ENCODE measurements at places on chromosomes 3 and 15.
A peak's percentile ranks its signal among the peaks of the same experiment; 100 is the strongest.

GRCh38 chr15:45921376-45921775 is 286.5 kb downstream of the SQOR start:
- no peak for DNase-seq

DNA sequence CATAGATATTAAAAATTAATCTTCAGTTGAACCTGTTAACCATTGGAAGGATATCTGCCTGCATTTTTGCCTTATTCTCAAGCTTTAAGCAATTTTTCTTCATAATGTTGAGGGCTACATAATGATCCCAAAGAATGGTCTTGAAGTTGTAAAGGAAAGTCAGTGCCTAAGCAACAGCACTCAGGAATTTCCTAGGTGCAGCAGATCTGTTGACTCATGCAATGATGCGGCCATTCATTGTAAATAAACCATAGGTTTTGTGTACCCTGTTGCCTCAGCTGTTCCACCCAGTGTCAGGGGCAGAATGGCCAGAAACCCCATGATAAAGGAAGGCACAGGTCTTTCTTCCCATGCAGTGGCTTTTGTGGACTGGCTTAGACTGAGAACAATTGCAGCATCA is 78.4 kb upstream of the TRIM42 start:
- no peak for DNase-seq

- no peak for DNase-seq
Observed at GRCh38 chr3:111595232-111595631, at the start of gene ZBED2. Gene ZBED2, minus strand, starts transcription at chr3:111595346. Its CDS starts 1,145 bp downstream, at chr3:111594201.

DNA sequence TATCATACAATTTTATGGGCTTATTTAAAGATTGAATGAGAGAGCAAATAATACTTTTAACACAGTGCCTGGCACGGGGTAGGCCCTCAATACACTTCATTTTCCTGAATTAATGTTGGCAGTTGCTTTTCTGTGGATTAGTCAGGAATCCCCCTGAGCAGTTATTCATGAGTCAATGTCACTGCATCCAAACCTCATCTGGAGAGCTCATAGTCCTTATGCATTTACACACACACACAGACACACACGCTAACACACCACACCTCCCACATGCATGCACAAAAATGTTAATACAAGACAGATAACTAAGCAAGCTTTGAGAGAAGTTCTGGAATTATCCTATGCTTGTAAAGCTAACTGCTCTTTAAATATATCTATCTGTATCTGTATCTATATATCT is 34.0 kb upstream of the TNFAIP8L3 start:
- DNase-seq = no peak

DNA sequence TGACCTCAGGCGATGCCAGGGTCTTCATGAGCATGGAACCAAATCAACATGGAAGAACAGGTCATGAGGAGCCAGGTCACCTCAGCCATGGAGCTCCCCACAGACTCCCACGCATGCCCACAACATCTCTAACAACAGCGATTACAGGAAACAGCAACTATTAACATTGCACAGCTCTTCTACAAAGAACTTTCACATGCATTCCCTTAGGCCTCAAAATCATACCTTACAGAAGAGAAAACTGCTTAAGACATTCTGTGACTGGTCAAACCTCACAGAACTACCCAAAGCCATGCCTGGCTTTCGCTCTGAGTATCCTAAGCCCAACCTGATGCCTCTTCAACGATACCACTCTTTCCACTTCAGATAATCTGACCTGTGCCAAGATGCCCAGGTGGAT is 117.8 kb downstream of the OXNAD1 start:
- no peak for DNase-seq

- no peak for DNase-seq
Observed at GRCh38 chr15:78065973-78066946, 11.3 kb downstream of the TBC1D2B start.

DNA sequence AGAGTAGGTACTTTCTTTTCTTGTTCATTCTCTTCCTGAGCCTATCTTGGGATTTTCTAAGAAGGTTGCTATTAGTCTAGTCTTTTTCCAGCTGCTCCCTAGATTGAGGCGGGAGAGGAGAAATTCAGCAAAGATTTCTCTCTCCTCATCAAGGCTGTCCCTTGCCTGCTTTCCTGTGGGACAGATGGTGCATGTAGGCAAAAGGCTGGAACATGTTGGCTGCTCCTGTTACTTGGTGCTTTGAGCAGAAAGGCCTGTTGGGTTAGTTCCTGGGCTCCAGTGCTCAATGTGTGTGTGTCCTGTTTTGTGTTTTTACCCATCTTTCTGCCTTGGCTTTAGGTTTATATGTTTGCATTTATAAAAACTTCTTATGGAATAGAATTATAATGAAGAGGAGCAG is 9.1 kb upstream of the SNRPN start:
- no peak for DNase-seq

DNA sequence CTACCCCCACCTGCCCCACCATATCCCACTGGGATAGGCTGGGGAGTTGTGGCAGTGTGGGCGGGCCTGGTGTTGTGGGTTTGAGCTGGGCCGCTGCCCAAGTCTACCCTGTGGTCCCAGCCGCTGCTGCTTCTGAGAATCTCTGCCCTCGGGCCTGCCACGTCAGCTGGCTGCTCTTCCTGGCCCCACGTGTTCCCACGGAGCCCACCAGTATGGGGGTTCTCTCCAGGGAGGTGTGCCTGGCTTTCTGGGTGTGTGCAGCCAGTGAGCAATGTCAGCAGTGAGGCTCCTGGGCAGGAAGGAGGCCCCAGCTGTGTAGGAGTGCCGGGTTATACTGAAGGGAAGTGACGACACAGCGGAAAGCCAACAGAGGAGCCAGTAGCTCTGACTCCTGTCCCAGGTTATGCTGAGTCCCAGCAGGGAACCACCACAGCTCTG is 10.5 kb downstream of the GNAI2 start:
- DNase-seq = peak; percentile 43

DNA sequence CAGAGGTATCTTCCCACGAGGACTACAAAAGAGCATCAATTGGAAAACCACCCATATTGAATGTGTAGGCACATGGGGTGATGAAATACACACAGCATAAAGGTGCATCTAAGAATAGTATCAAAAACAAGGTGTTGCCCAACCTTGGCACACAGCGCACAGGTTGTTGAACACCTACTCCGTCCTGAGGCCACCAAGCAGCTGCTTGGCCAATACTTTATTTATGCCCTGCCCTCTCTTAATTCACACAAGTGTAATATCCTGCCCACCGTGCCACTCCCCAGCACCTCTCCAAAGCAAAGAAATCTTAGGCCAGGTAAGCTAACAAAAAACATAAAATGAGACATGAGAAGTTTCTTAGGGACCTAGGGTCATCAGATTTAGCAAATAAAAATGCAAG is 31.2 kb downstream of the WWTR1 start:
- DNase-seq = no peak

GRCh38 chr3:12980596-12981290 is 92.5 kb downstream of the IQSEC1 start:
- no peak for DNase-seq

- no peak for DNase-seq
Observed at GRCh38 chr15:32104061-32104995, 74.0 kb downstream of the CHRNA7 start.

DNA sequence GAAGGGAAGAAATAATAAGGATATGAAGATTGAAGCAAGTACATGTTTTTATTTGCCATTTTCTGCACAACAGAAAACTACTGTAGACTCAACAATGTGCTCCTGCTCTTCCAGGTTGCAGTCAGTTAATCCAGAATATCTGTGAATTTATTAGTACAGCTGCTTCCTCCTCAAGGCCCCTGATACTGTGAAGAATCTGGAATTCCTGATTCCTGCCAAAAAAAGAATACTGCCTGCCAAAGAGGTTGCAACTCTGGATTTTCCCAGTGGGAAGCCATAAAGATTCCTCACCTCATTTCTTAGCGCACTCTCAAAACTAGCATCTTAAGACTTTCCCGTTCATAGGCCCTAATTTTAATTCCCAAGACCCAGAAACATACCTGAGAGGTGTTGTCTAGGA is 33.6 kb upstream of the LRRC3B start:
- DNase-seq = no peak

GRCh38 chr3:13332158-13332557 is 88.0 kb downstream of the NUP210 start:
- no peak for DNase-seq

DNA sequence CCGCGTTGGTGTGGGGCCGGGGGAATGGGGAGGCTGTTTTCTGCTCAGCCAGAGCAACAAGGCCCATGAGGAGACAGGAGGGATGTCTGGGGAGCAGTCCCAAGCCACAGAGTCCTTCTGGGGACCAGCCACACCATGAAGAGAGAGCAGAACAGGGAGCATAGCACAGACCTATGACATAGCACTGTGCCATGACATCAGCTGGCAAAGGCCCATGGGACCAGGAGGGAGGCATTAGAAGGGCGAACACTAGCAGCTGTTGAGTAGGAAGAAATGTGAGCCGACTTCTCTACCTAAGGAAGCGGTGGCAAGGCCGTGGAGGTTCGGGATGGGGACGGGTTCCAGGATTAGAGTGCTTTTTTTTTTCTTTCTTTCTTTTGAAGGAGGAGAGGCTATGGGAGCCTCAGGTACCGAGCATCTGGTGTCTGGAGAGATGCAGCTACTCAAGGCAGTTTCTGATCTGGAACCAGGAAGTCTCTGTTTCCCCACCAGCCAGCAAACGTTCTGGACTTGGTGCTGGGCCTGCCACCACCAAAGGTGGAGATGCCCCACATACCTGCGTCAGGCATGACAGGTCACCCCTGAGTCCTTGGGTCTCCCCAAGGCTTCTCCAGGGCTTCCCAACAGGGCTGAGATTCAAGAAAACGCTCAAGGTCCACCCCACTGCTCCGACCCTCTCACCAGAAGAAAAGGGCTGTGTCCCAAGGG is 77.3 kb upstream of the CGNL1 start:
- DNase-seq = no peak

DNA sequence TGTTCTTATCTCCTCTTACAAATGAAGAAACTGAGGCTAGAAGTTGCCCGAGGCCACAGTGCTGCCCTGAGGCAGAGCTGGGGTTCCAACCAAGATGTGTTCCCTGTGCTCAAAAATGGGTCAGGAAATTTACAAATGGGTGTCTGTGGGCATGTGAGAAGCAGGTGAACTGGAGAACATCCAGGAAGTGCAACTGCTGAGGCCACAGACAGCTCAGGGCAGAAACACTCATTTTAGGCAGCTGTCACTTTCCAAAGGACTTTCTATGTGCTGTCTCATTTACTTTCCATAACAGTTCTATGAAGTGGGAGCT is 47.2 kb upstream of the ATP2B2 start:
- DNase-seq = no peak

DNA sequence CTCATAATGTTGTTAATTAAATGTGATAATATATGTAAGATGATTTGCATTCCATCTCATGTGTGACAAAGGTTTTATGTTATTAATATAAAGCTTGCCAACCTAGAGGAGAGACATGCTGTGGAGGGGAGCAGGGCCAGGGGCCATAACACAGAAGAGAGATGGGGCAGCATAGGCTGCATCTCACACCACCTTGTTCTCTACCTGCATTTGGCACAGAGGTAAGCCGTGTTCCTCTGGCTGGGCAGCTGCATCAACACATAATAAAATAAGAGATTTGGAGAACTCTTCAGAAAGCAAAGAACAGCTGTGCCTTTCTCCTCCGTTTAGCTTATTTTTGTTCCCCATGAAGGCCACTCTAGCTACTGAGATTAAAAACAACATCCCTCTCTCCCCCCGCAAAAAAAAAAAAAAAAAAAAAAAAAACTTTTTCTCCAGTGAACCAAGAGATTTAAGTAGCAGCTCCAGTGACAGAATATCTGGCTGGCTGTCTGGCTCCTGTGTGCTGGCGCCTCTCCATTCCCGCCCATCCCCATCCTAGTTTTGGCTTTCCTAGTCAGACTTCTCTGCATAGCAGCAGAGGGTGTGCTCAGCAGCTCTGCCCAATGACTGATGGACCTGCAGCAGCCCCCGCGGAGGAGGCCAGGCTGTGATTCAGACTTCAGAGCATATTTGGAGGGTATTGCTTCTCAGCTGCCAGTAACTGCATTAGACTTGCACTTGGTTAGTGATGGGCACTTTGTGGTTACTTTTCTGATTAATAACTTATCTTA is 52.2 kb upstream of the STXBP5L start:
- no peak for DNase-seq

- DNase-seq = no peak
Observed at GRCh38 chr3:113783463-113783862, 36.6 kb downstream of the ATP6V1A start.

GRCh38 chr15:84946772-84947489 is 34.7 kb upstream of the PDE8A start:
- DNase-seq = no peak

DNA sequence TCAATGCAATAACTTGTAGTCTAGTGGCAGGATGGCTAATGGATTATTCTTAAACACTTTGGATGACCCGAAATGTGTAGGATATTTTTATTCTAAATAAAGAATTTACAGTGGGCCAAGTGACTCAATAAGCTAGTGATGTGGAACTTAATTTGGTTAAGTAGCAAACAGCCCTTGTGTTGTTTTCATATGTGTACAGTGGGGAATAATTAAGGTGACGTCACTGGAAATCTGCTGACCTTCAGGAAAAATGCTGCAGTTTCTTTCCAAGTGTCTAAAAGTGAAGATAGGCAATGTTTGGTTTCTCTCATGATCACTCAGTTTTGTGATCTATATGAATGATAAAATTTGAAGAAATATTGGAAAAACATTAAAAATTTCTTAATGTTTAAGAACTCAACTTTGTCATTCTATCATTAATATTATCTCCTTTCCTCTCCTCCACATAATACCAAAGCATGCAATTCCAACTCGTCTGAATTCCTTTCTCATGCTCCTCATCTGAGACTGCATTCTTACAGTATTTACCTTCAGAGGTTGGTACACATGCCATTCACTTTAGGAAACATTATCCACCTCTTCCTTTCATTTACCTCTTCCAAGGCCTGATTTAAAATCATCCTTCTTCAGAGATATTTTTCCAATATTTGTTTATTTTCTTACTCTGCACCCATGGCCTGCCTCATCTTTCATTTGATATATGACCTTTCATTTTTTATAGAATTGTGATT is 414.6 kb upstream of the ARPP21 start:
- no peak for DNase-seq

DNA sequence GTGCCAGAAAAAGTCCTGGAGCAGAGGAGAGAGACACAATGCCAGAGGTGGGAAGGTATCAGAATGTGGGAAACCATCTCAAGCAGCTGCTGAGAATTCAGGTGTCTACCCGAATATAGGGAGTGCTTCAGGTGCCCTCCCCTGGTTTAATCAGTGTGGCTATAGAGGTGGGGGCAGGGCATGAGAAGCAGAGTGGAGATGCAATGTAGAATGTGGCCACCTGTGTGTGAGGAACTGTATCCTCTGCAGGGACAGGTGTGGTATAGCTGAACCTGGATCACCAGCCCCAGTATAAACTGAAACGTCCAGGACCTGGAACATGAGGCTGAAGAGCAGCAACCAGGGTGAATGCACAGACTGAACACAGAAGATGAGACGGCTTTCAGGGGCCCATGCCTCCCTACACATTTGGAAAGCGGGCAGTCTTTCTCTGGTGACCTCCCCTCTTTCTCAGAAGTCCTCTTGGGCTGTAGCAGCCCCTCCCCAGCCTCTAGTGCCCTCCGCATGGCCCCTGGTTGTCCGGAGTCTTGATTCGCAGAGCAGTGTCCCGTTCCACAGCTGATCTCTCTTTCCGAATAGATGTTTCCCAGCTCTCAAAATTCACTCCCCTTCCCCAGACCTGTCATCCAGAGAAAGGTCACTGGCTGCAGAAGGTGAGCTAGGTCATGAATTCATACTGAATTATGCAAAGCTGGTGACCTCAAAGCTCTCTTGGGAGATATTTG is 103.1 kb downstream of the ABHD5 start:
- DNase-seq = no peak

- no peak for DNase-seq
Observed at GRCh38 chr15:49747340-49747739, 126.5 kb downstream of the DTWD1 start.
